Uterus (tissue), 4 donors: ENCODE measurements at places on chromosomes 1 and 21. TPM values are rescaled to one million over a fixed set of nuclear protein-coding genes. Genes with fewer than 3 reads are reported as not detected.

Gene KIAA1614
- 2.4 TPM for total RNA-seq

Gene ANKRD34A
- 0.35 TPM for total RNA-seq

Gene ZNF691
- total RNA-seq = 4.7 TPM

Gene SLC35D1
- 5.4 TPM for total RNA-seq

Gene RGS16
- not detected for total RNA-seq

Gene COL24A1
- total RNA-seq = not detected

Gene PTGFR
- 13.8 TPM for total RNA-seq

Gene TNNT2
- 0.21 TPM for total RNA-seq

Gene CBS
- 11.4 TPM for total RNA-seq

Gene FAM163A
- total RNA-seq = 0.21 TPM

Gene DISC1
- 15.6 TPM for total RNA-seq

GRCh38 chr1:18243503-18244175 is 136.0 kb downstream of the IGSF21 start:
- no peak overlapping the region for H3K4me3 ChIP-seq
- no peaks in the 10 kb centered on the region for H3K27me3 ChIP-seq
- DNase-seq = no peak
- no peaks in the 10 kb centered on the region for H3K4me1 ChIP-seq
- no peak overlapping the region for H3K27ac ChIP-seq
- H3K36me3 ChIP-seq = no peaks in the 10 kb centered on the region

- no peaks in the 10 kb centered on the region for H3K36me3 ChIP-seq
- no peaks in the 10 kb centered on the region for H3K27me3 ChIP-seq
- H3K4me3 ChIP-seq = no peak overlapping the region
Measured at GRCh38 chr1:79472067-79472656, 465.6 kb upstream of the ADGRL4 start.

DNA sequence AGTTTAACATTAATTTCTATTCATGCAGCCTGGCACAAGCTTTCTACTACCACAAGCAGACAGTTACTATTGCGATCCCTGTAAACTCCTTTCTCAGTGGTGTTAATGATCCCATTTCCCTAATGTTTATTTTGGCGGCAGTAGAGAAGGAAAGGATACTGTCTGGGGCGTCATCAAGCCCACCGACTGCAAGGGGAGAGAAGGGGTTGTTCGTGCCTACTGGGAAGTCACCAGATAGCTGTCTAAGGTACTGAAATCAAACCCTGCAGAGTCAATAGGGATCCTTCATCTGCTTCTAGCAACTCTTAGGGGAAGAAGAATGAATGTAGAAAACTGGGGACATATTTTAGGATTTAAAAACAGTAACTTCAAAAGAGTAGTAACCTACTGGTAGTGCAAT is 95.2 kb upstream of the ADAR start:
- no peak overlapping the region for H3K4me3 ChIP-seq
- H3K27ac ChIP-seq = no peak overlapping the region
- no peak for DNase-seq
- no peaks in the 10 kb centered on the region for H3K27me3 ChIP-seq

- no peak overlapping the region for H3K4me3 ChIP-seq
- H3K36me3 ChIP-seq = no peaks in the 10 kb centered on the region
- H3K27ac ChIP-seq = no peak overlapping the region
- H3K4me1 ChIP-seq = peaks cover 4% of the 10 kb centered on the region
Measured at GRCh38 chr1:25064465-25065240, 134.6 kb upstream of the RUNX3 start.

DNA sequence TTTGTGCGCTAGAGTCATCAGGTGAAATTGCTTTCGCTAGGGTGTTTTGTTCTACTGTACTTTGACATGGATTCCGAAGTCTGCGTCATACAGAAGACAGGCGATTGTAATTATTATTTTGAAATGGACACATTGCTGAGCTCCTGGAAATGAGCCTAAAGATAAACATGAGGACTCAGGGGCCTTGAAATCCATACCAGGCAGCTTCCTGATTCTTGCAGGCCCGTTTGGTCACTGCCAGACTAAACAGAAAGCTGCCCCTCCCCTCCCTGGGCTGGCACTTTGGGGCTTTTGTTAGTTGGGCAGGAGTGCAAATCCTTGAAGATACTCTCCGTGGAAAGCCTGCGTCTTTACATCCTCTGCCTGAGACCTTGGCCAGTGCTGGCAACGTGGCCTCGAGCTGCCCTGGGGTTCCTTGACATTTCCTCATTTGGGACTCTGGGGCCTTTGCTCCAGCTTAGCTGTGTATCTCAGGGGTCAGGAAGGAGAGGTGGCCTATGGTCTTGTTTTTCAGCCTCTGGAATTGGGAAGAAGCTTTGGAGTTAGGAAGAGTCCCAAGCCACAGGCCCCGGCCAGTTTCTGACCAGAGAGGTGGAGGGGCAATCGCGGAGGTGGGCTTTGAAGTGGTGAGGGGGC is 26.9 kb upstream of the KCNE2 start:
- no peak for DNase-seq
- no peaks in the 10 kb centered on the region for H3K36me3 ChIP-seq
- H3K4me1 ChIP-seq = no peaks in the 10 kb centered on the region
- no peaks in the 10 kb centered on the region for H3K27me3 ChIP-seq

DNA sequence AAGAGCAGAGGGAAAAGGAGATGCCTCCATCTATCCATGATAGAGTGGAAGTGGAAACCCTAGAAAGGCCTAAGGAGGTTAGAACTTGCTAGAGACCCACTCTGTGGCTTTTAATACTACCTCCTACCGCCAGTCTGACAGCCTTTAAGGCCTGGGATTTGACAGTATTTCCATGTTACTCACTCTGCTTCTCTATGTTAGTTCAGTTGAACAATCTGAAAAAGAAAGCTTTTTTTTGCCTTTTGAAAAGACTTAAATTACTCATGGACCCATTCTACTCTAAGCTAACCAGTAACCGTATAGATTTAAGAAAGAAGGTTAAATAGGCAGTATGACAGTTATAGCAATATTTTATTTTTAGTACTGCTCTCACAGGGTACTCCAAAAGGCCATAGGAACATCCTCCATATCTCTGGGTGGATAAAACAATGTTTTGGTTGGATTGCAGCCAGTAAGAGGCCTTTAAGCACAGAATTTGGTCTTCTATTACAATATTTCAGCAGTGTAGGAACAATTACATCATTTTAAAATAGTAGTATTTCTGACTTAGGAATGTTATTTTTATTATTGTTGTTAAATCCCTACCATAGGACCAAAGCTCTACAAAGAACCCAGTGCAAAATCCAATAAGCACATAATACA is 15.9 kb upstream of the GPR25 start:
- no peaks in the 10 kb centered on the region for H3K27me3 ChIP-seq
- H3K4me3 ChIP-seq = no peak overlapping the region
- H3K27ac ChIP-seq = no peak overlapping the region
- H3K36me3 ChIP-seq = no peaks in the 10 kb centered on the region
- H3K4me1 ChIP-seq = no peaks in the 10 kb centered on the region
- DNase-seq = no peak

- DNase-seq = no peak
- no peak overlapping the region for H3K27ac ChIP-seq
- H3K27me3 ChIP-seq = no peaks in the 10 kb centered on the region
- H3K4me1 ChIP-seq = no peaks in the 10 kb centered on the region
- H3K36me3 ChIP-seq = no peaks in the 10 kb centered on the region
- no peak overlapping the region for H3K4me3 ChIP-seq
Measured at GRCh38 chr1:17723684-17724083, 31.4 kb upstream of the ACTL8 start.

- H3K4me1 ChIP-seq = no peaks in the 10 kb centered on the region
- no peak for DNase-seq
- H3K4me3 ChIP-seq = no peak overlapping the region
- no peak overlapping the region for H3K27ac ChIP-seq
- H3K36me3 ChIP-seq = no peaks in the 10 kb centered on the region
- no peaks in the 10 kb centered on the region for H3K27me3 ChIP-seq
Measured at GRCh38 chr1:31886866-31887265, 51.3 kb downstream of the PTP4A2 start.

DNA sequence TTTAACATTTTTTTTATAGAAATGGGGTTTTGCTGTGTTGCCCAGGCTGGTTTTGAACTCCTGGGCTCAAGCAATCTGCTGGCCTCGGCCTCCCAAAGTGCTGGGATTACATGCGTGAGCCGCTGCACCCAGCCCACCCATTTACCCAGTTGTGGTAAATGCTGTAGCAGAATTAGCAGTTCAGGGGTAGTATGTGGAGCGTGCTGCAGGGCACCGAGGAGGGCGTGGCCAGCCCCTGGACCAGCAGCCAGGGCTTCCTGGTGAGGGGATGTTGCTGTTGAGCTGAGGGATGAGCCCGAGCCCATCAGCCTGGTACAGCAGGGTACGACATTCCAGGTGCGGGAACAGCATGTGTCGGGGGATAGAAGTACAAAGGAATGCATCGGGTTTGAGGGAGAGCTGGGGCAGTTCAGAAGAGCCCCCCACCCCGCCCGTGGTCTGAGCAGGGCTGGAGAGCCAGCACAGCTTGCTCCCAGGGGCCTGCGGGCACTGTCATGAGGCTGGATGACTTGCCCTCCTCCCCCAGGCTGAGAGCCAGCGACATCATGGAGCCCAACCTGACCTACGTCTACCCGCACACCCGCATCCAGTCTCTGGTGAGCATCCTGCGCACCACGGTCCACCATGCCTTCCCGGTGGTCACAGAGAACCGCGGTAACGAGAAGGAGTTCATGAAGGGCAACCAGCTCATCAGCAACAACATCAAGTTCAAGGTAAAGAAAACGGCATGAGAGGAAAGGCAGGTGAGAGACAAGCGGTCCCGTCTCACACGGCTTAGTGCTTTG is 11.9 kb downstream of the NPPA start:
- H3K27me3 ChIP-seq = no peaks in the 10 kb centered on the region
- no peak for DNase-seq
- no peak overlapping the region for H3K4me3 ChIP-seq
- no peaks in the 10 kb centered on the region for H3K4me1 ChIP-seq
- no peak overlapping the region for H3K27ac ChIP-seq

DNA sequence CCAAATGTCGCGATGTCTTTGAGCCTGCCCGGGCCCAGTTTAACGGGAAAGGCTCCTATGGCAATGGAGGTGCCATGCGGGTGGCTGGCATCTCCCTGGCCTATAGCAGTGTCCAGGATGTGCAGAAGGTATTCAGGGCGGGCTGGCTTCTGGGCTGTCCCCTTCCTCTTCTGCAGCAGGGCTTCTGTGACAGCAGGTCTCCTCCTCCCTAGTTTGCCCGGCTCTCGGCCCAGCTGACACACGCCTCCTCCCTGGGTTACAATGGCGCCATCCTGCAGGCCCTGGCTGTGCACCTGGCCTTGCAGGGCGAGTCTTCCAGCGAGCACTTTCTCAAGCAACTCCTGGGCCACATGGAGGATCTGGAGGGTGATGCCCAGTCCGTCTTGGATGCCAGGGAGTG is 3.0 kb downstream of the ADPRS start:
- no peak for DNase-seq
- no peaks in the 10 kb centered on the region for H3K36me3 ChIP-seq
- H3K27ac ChIP-seq = no peak overlapping the region

DNA sequence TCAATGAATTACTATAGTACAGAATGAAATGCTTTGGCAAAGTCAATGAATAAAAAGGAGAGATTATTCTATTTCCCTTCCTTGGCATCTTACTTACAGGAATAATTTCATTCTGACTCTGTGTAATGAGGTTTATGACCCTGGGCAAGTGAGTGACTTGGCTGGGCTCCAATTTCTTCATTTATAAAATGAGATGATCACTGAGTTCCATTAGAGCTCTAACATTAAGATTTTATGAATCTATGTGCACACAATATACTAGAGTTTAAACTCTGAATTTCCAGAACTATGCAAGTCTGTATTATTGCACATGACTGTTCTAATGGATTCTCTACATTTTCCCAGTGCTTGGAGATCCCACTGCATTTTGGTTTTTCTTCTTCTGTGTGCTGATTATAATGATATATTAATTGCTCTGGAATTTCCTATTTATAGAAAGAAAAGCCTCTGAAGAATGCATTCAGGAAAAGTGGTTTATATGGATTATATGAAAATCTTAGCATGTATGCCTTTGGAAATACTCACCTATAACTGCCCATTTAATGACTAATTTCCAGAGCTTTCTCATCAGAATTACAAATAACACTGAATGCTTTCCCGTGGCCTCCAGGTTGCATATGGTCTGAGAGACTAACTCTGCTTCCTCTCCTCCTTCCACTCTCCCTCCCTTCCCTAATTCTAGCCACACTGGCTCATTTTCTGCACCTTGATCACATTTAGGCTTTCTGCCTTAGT is 97.4 kb upstream of the CHRM3 start:
- no peaks in the 10 kb centered on the region for H3K36me3 ChIP-seq
- no peaks in the 10 kb centered on the region for H3K27me3 ChIP-seq
- no peak overlapping the region for H3K4me3 ChIP-seq
- DNase-seq = no peak
- no peak overlapping the region for H3K27ac ChIP-seq
